ENCODE measurements at places on chromosomes 12 and 14. TPM values are rescaled to one million over a fixed set of nuclear protein-coding genes. Genes with fewer than 3 reads are reported as not detected.

The NCKAP5L gene
- 32.3 TPM for total RNA-seq

The SPTLC2 gene
- total RNA-seq, result 10.9 TPM

The SMAGP gene
- total RNA-seq, result 3.4 TPM

The LGR5 gene
- total RNA-seq, result not detected

The MYH6 gene
- 4,258 TPM for total RNA-seq

The RNASE3 gene
- total RNA-seq, result not detected

The FCF1 gene
- total RNA-seq, result 38.9 TPM

The OR6C2 gene
- total RNA-seq, result not detected

DNA sequence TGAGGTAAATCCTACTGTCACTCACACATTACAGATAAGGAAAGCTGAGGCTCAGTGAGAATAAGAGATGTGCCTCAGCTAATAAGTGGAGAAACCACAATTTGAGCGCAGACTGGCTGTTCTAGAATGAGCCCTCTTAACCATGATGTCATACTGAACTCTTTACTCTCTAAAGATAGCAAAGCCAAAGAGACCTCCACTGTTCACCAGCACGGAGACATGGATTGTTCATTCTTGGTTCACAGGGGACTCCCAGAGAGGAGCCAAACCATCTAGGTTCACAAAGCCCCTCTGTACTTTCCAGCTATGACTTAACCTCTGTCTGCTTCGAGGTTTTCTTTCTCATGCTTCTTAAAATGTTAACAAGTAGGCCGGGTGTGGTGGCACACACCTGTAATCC lies 32.7 kb upstream of the YARS2 start:
- no peak for DNase-seq

GRCh38 chr14:37263656-37264236 lies 66.0 kb downstream of the MIPOL1 start:
- DNase-seq, result no peak

- DNase-seq, result no peak
Observed at GRCh38 chr12:3905664-3906063, 32.5 kb upstream of the PARP11 start.

- no peak for DNase-seq
Observed at GRCh38 chr14:73695997-73696396, 18.2 kb downstream of the PNMA1 start.

DNA sequence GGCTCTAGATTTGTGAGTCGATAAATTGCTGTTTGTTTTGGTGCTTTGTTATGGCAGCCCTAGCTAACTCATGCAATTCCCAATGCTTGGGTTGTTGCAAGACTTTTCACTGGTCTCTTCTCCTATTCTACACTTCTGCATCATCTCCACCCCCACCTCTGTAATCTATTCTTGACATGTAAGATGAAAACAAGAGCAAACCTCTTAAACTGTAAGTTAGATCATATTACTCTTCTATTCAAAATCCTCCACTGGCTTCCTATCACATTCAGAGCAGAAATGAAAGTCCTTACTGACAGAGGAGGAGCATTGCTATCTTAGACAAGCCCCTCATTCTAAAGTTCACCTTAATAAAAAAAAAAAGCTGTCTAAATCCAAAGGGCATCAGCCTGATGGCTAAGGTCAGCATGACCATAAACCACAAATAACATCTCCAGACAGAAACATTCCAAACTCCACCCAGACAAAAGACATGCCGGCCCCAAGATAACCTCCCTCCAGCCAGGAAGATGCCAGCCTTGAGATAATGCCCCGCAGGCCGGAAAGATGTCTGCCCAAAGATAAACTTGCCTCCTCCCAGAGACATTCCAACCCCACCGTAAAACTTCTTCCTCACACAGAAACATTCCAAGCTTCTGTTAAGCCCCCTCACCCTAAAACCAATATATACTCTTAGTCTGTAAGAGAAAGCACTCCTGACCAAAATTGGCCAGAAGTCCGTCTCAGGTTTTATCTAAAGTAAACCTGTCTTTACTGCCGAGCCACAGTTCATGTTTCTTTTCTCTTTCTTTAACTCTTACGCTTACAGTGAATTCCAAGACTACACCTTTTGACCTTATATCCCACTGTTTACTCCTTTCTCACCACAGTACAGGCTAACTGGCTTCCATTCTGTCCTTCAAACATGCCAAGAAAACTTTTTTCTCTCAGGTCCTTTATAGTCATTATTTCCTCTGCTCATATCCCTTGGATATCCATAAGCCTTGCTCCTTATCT lies 308.9 kb downstream of the KCNH5 start:
- no peak for DNase-seq

DNA sequence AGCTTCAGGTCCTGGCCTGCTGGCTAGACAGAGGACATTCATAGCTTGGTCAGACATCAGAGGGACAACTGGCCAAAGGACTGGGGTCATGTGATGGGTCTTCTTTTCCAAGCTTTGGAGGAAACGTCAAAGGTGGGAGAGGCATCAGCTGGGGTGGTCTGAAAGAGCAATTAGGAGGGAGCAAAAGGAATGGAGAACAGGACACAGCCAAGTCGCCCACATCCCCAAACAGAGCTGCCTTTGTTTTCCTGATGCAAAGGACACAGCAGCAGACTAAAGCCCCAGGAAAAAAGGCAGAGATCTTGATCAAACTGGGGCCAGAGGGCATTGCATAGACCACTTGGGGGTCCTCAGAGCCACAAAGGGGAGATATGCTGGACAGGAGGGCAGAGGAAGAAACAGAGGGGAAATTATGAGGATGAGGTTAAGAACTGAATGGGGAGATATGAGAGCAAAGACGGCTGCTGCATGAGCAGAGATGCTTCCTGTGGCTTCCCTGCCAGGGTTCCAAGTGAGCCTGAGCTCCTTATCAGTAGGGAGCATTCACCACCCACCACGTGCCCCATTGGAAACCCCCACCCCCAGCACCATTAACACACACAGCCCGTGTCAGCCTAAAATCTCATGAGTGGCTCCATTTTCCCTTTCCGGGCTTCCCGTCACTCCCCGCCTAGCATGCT lies 62.4 kb downstream of the ANO2 start:
- no peak for DNase-seq

DNA sequence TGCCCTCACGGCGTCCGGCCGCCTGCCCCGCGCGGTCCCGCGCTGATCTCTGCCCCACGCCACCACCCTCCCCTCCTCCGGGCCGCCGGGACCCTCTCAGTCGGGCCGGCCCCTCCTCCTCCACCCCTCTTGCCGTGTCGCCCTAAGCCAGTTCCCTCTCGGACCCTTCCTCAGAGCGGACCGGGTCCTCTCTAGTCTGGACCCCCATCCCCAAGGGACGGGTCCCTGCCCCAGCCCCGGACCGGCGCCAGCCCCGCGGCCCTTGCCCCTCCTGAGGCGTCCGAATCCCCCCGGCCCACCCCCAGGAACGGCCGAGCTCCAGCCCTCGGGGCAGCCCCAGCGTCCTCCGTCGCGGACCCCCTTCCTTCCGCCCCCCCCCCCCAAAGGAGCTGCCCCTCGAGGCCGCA lies 485 bp downstream of the PPP4R4 start:
- peak; percentile 32 for DNase-seq

DNA sequence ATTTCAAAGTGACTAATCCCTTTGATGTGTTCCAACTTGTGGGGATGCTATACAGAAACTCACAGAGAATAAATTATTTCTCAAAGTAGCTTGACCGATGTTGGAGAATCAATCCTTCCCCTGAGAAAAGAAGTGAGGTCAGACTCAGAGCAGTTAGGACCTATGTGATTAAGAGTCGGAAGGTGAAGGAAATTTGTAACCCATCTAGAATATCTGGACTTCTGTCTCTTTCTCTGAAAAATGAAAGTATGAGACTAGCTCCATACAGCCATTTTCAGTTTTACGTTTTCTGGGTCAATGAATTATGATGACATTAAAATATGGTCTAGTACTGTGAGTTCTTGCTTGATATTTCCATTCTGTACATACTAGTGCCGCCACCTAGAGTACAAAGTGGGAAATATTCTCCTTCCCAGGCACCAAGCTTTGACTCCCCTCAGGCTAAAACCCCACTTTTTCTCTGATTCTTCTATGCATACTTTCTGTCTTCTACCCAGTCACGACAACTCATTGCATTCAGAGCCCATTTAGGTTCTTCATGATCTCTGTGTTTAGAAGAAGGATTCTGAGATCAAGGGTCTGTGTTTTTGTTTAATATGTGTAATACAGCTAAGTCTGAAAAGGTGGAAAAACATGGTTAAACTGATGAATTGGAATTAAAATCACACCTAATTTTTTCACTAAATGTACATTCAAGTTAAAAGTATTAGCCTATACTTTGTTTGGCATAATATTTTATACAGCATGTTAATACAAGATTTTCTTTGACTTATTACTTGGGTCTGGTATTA lies 6.9 kb upstream of the NTS start:
- DNase-seq, result no peak

- DNase-seq, result no peak
Observed at GRCh38 chr12:41453409-41453808, 265.3 kb downstream of the PDZRN4 start.

GRCh38 chr14:96626916-96627315 lies 124.7 kb downstream of the PAPOLA start:
- no peak for DNase-seq

- DNase-seq, result no peak
Observed at GRCh38 chr12:75905922-75906321, 125.7 kb downstream of the PHLDA1 start.

- no peak for DNase-seq
Observed at GRCh38 chr14:65255583-65256461, 153.5 kb upstream of the MAX start.

DNA sequence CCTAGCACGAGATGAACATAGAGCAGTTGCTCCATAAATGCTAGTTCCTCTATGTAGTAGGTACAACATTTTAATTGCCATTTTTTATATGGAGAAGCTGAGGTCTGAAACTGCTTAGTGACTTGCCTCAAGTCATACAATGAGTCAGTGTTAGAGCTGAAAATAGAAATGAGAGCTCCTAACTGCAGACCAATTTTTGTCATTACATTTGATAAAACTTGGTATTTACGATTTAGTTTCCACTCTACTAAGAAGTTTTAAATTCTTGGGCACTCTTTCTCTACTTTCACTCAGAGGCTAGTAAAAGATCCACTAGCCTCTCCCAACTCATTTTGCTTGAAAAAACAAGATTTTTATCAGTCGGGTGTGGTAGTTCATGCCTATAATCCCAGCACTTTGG lies 8.1 kb upstream of the TMED10 start:
- DNase-seq, result no peak

DNA sequence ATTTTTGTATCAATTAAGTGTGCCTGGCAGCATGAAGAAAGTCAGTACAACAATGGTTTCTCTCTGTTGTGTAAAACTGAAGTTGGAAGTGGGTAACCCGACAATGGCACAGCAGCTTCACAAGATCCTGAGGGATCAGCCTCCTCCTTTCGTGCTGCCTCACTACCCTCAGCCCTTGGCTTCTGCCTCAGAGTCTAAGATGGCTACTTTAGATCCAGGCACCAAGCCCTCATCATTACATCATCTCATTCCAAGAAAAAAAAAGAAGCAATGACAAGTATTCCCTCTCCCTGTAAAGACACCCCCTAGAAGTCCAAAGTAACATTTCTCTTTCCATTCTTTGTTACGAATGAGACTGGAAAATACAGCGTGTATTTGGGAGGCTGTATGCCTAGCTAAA lies 92.6 kb downstream of the DNAI7 start:
- no peak for DNase-seq

GRCh38 chr12:72511906-72512305 lies 239.7 kb downstream of the TRHDE start:
- no peak for DNase-seq

DNA sequence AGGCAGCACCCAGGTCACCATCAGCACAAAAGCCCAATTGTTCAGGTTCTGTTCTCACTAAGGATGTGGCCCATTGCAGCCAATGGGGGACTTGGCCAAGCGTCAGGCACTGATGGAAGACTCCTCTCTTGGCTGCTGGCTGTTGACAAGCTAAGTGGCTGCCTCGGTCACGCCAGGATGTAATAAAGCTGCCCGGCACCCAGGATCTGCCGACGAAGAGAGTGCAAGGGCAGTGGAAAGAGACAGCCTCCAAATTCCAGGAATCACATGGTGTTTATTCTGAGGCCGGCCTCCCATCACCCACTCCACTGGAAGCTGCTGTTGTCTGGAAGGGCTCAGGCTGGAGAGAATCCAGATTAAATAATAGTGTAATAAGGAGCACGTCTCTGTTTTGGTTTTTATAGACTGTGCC lies 451.8 kb upstream of the TBX3 start:
- DNase-seq, result peak; percentile 82

GRCh38 chr12:14058717-14059116 lies 77.3 kb upstream of the GRIN2B start:
- DNase-seq, result peak; percentile 22

GRCh38 chr12:28498850-28499249 lies 308.6 kb downstream of the CCDC91 start:
- no peak for DNase-seq

- DNase-seq, result peak; percentile 33
Observed at GRCh38 chr12:47078733-47079467, 521 bp upstream of the PCED1B start.

- DNase-seq, result no peak
Observed at GRCh38 chr14:25010471-25010870, 39.5 kb downstream of the STXBP6 start.

DNA sequence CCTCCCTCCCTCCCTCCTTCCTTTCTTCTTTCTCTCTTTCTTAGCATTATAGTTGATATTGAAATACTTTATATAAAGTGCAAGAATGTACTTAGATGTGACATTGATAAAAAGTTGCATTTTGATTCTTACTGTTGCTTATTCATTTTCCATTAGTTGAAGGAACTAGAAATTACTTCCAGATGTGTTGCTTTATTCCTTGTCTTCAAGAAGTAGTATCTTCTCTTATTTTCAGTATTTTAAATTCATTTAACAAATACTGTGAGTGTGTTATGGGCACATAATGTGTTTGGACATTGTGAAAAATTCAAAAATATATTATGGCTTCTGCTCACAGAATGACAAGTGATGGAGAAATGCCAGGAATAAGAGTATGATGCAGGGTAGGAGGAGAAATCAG lies 45.6 kb downstream of the TRMT5 start:
- no peak for DNase-seq

DNA sequence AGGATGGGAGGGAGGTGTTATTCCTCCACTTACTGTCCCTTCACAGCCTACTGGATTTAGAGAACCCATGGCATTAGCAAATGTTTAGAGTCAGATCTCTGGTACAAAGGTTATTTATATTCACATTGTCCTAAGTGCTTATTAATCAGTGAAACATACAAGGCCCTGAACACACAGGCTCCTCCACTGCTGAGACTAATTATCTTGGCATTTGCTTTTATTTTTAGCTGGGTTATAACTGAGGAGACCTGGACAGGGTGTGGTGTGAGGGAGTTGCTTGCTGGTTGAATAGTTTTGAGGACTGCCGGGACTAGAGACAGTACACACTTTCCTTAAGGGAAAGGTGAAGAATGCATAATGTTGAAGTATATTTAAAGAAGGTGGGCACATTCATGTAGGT lies 77.5 kb downstream of the FIGNL2 start:
- DNase-seq, result no peak

- DNase-seq, result no peak
Observed at GRCh38 chr12:53601296-53601847, 24.8 kb downstream of the ATF7 start.
